ENCODE measurements at places on chromosomes 2 and 18.

GRCh38 chr2:19753818-19754217 is 148.0 kb downstream of the TTC32 start:
- H3K4me3 ChIP-seq: no peak overlapping the region
- no peak overlapping the region for H3K27ac ChIP-seq
- no peaks in the 10 kb centered on the region for H3K27me3 ChIP-seq
- no peaks in the 10 kb centered on the region for H3K4me1 ChIP-seq

GRCh38 chr2:159157361-159158209 is 128.9 kb downstream of the WDSUB1 start:
- H3K4me3 ChIP-seq: no peak overlapping the region
- peaks cover 3% of the 10 kb centered on the region for H3K4me1 ChIP-seq
- no peak overlapping the region for H3K27ac ChIP-seq
- DNase-seq: no peak

DNA sequence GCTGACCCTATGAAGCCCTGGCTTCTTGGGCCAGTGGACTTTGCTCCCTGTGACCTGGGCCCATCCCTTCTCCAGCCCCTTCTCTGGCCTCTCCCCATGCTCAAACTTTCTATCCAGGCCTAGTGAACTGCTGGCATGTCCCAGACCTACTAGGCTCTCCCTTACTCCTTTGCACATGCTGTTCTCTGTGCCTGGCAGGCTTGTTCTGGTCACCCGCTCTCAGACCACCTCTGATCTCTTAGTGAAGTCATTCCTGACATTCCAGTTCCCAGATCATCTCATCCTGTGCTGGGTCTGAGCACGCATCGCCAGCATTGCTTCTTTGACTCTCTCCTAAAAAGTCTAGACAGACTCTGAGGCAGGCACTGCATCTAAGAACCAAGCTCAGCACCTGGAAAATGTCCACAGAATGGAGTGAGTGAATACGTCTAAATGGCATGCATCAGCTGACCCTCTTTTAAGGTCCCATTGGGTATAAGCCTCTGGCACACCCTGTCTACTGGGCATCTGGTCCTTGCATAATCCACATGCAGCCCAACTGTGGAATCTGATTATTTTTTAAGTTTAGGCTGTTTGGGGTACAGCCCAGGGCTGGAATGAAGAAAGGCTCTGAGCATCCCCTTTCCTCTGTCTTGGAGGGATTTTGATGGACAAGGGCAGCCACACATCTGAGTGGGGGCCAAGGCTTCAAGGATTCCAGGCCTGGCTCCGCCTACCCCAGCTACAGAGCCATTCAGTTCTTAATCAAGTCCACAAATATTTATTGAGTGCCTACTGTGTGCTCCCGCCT is 130.6 kb upstream of the HAAO start:
- H3K27me3 ChIP-seq: no peaks in the 10 kb centered on the region
- DNase-seq: no peak
- H3K4me3 ChIP-seq: no peak overlapping the region
- H3K27ac ChIP-seq: no peak overlapping the region

- H3K4me3 ChIP-seq: no peak overlapping the region
- H3K27ac ChIP-seq: no peak overlapping the region
- no peak for DNase-seq
Measured at GRCh38 chr2:68475110-68475509, 7.7 kb downstream of the APLF start.

- H3K36me3 ChIP-seq: no peaks in the 10 kb centered on the region
- H3K27ac ChIP-seq: peak overlapping the region; percentile 51
- DNase-seq: no peak
- no peak overlapping the region for H3K4me3 ChIP-seq
- H3K4me1 ChIP-seq: peaks cover 70% of the 10 kb centered on the region
- H3K27me3 ChIP-seq: no peaks in the 10 kb centered on the region
Measured at GRCh38 chr18:52394602-52395001, 54.6 kb downstream of the DCC start.

- DNase-seq: no peak
- no peak overlapping the region for H3K27ac ChIP-seq
- H3K27me3 ChIP-seq: peaks cover 40% of the 10 kb centered on the region
Measured at GRCh38 chr2:102141011-102141943, 1.3 kb upstream of the IL1R1 start.

GRCh38 chr2:201258666-201259615 is 1.4 kb upstream of the CASP8 start:
- peak; percentile 59 for DNase-seq
- peak overlapping the region; percentile 80 for H3K27ac ChIP-seq
- no peaks in the 10 kb centered on the region for H3K36me3 ChIP-seq
- H3K4me3 ChIP-seq: peak overlapping the region; percentile 38

DNA sequence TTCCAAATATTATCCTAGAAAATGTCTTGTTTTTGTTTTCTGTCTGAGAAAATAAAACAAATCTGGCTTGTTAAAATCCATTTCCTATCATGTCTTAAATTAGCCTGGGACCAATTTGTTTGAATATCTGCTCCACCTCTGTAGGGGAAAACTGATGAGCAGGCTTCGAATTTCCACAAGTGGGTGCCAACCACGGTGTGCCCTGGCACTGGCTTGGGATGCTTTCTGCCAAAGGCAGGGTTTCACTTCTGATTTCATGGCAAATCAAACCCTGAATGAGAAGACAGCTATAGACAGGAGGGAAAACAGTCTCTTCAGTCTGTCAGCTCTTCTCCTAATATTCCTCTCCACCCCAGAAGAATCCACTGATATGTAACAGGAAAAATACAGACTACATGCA is 33.7 kb upstream of the STAT4 start:
- no peaks in the 10 kb centered on the region for H3K4me1 ChIP-seq
- H3K27me3 ChIP-seq: no peaks in the 10 kb centered on the region
- no peak overlapping the region for H3K4me3 ChIP-seq
- DNase-seq: no peak

DNA sequence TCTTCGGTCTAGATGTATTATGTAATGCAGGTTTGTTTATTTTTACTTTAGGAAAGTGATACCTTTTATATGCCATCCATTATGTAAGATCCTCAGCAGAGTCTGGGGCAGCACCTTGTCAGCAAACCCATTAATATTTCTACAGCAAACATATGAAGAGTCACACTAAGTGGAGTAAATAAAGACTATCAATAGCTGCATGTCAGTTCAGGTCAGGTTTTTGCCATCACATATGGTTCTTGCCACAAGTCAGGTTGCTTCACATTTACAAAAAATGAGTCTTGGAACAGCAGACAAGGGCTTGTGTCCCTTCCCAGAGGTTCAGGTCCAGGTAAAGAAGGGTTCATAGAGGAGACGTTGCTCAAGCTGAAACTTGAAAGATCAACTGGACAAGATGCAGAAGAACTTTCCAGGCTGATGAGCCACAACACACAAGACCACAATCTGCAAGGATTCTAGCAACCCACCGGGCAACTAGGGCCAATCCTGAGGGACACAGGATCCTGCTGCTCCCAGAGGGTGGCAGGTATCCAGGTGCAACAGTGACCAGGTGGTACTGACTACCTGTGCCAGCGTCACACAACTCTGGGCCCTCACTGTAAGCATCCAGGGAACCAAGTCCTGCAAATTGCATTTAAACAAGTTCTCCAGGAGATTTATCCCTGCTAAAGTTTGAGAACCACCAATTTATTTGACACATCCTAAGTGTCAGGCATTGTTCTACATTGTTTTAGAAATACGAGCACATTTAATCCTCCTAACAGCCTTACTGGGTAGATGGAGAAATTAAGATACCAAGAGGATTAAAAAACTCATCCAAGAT is 215.8 kb downstream of the ALPK2 start:
- peaks cover 2% of the 10 kb centered on the region for H3K27me3 ChIP-seq
- H3K4me1 ChIP-seq: no peaks in the 10 kb centered on the region
- no peak overlapping the region for H3K27ac ChIP-seq
- H3K36me3 ChIP-seq: no peaks in the 10 kb centered on the region
- no peak for DNase-seq
- no peak overlapping the region for H3K4me3 ChIP-seq

DNA sequence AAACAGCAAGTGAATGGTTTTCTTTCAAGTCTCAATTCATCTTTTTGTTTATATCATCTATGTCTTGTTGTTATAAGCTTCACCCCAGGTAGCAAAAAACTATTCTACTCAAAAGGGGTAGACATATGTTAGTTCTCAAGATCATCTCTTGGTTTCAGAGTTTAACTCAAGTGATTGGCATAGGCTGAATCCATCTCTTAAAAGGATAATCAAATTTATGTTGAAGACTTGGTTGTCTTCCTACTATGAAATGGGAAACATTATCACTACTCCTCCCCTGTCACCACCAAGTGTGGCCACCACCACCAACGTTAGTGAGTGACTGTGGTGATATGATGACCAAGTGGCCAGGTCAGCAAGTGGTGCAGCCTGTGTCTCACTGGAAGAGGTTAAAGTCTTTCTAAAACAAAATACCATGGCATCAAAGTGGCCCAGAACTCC is 1.5 kb downstream of the IL1B start:
- H3K36me3 ChIP-seq: no peaks in the 10 kb centered on the region
- H3K4me3 ChIP-seq: no peak overlapping the region
- no peak overlapping the region for H3K27ac ChIP-seq
- H3K4me1 ChIP-seq: peaks cover 26% of the 10 kb centered on the region
- H3K27me3 ChIP-seq: no peaks in the 10 kb centered on the region
- DNase-seq: no peak
